Suppressor macrophage treated with lipopolysaccharide for 1 hour (primary cell): ENCODE measurements at places on chromosomes 13 and 19.

DNA sequence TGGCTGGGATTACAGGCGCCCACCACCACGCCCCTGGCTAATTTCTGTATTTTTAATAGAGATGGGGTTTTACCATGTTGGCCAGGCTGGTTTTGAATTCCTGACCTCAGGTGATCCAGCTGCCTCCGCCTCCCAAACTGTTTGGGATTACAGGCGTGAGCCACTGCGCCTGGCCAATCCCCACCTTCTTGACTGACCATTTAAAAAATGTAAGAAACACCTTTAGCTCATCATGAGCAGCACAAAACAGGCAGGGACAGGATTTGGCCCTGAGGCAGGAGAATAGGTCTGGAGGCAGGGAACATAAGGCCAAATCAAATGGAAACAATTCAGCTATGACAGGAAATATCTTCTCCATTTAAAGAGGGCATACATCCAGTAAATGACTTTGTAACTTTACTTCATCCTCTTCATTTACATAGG is 1.4 kb upstream of the MPV17L2 start:
- DNase-seq, result no peak

DNA sequence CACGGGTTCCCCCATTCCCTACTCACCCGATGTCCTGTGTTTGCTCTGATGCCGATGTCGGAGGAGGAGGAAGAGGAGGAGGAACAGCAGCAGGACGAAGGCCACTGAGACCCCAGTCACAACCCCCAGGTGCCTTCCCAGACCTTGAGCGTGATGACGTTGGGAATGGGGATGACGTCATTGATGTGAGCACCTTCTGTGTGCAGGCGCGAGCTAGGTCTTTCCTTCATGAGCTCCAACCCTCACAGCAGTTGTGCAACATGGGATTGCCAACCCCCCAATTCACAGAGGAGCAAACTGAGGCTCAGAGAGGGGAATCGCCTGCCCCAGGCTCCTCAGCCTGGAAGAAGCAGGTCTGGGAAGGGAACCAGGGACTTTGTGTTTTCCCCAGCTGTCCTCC is 4.2 kb downstream of the LILRB5 start:
- DNase-seq, result no peak

DNA sequence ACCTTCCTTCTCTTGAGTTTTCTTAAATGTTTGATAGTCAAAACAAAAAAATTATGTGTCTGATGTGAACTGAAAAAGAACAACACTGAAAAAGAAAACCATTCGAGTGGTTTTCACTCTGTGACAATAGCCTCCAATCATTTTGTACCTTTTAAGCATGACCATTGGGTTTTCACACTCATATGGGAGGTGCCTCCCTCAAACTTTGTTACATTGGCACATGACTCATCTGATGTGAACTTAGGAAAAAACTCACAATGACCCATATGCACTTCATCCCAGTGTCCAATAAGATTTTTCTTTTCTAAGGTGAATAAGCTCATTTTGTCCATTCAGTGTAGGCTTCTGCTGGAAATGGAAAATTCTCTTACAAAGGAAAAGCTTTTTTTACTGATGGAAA is 66.6 kb upstream of the XPO4 start:
- peak; percentile 57 for DNase-seq

DNA sequence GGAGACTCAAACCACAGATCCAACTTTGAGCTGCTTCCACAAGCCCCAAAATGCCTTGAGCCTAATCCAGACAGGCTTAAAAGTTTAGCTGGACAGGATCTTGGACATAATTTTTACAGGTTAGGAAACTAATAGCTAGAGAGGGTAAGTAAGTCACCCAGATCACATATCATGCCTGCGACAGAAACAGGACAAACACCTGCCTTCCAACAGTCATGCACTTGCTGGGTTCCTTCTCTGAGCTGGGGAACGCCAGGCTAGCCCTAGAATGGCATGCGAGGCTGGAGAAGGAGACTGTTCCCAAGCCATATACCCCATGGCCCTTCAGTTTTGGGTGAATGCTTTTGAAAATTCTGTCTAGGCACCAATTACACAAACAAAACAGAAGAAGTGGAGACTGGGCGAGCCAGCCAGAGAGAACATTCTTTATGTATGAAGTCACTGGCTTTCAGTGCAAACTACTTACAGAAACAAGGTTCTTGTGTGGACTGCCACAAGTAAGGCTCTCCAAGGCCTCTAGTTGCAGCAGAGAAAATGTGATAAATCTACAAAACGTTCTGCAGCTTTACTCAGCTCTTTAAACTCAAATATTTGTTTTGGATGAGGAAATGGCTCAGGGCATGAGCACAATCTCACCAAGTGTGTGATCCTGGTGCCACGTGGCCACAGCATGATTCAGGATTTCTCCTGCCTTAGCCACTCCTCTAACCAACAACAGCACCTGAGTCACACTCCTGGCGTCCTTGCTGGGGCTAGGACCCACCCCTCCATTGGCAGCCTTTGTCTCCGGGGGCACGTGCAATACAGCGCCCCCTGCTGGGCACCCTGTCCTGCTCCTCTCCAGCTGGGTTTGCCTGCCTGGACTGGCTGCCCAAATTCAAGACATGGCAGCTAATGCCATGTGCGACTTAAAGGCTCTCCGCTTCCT is 73.4 kb upstream of the UBL3 start:
- DNase-seq, result peak; percentile 58

GRCh38 chr19:11296264-11296663 is 304 bp downstream of the TSPAN16 start:
- DNase-seq, result no peak

DNA sequence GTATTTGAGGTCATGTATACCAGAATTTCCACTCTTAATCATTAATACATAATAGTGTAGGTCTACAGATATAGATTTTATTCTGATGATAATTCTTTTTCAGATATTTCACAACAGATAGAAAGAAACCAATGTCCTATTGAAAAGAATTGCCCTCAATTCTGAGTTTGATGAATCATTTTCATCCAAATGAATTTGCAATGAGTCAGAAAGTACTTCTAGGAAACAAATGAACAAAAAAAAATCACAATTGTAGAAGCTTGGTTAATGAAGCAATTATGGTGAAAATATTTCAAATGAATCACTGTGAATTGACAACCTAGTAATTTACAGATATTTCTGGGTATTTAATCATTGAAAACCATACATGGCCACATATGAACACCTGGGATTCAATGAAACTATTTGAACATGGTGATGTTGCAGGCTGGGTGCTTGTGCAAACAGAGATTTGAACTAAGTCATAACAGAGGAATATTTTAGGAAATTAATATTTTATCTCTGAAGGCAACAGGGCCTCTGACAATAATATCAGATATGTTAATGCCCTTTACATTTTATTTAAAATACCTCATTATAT is 360.9 kb downstream of the SLITRK5 start:
- DNase-seq, result peak; percentile 20
